ENCODE measurements at places on chromosomes 7 and 10.

GRCh38 chr7:150931199-150931869, 46.8 kb downstream of the KCNH2 start:
- no peak for DNase-seq

- DNase-seq: no peak
Measured at GRCh38 chr10:103874730-103875129, 19.4 kb upstream of the SH3PXD2A start.

DNA sequence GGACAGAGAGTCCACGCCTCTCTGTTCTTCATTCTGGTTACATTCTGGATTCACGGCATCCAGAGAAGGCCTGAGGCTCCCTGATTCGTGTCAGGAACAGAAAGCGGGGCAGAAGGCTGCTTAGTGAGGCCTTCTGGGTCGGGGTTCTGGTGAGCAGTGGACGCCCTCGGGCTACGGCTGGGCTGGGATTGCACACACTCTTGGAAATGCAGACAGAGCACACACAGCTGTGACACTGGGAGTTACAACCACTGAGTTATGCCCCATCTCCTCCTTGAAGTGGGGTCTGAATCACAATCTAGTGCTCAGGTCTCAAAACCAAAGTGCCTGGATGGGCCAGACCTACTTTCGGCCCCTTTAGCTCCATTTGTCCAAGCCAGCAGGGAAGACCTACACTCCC, 156.9 kb upstream of the GDF10 start:
- no peak for DNase-seq

GRCh38 chr7:45087301-45088145, 1.2 kb downstream of the NACAD start:
- no peak for DNase-seq

DNA sequence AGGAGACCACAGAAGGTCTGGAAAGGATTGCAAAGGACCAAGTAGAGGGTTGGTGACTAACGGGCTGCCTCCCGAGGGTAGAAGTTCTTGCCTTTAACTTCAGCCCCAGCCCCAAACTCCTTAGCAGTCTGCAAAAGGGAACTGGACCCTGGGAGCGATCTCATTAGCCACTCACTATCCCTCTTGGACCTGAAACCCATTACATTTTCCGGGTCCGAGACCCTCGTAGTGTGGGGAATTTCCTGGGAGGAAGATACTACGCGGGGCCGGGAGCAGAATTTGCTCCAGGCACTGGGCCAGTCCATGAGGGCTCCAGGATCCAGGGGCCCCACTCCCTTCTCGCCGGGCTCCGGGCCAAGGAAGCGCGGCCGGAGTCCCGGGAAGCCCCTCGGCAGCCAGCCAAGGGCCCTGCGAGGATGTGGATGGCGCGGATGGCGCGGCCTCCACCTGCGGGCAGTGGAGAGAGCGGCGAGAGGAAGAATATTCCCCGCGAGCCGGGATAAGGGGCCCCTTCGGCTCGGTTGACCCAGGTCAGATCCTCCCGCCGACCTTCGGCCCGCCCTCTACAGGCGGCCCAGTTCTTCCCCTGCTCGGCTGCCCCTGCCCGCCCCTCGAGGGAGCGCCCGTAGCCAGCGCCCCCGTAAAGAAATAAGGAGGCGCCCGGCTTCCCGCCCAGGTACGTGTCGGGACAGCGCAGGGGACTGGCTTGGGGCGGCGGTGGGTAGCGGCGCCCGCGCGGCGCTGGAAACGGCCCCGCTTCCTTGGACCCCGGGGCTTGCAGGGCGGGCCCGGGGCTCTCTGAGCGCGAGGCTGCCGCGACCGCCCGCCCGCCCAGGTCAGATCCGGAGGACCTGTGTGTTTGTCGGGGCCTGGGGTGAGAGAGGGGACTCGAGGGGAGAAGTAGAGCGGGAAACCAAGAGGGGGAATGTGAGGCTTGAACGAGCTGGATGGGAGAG, at the start of gene MYO3A:
MYO3A (plus strand) TSS at position 577 of the 956 bp plus-strand sequence. CDS start 17,882 bp downstream, outside the sequence.
- DNase-seq: no peak

- no peak for DNase-seq
Measured at GRCh38 chr10:69668721-69669120, 38.7 kb downstream of the FAM241B start.

GRCh38 chr7:84049071-84049836, 145.3 kb downstream of the SEMA3A start:
- no peak for DNase-seq

DNA sequence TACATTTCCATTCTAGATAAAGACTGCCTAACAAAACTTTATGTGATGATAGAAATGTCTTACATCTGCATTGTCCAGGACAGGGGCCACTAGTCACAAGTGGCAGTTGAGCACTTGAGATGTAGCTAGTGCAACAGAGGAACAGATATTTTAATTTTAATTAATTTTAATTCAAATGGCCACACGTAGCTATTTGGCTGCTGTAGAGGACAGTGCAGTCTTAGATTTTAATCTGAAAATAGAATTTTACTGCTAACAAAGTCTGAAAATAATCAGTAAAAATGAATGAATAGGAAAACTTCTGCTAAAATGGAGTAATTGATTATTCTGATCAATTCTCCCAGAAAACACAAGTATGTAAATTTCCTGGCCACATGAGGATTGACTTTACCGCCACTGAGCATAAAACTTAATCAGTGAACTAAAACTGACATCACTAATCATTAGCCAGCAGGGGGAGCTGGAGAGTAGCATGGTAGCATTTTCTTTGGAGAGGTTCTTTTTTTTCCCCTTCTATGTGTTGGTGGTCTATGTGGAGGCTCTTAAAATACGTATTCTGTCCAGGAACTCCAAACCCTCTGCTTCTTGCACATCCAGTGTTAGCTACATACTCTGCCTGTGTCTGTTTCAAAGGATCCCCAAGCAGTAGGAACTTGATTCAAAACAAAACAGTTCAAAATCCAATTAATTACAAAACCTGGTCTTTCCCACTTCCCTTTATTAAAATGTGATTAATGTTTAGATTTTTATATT, 52.1 kb downstream of the TSPAN12 start:
- peak; percentile 9 for DNase-seq

GRCh38 chr7:46450886-46451285, 529.8 kb upstream of the IGFBP3 start:
- no peak for DNase-seq

- no peak for DNase-seq
Measured at GRCh38 chr10:129058664-129059155, 408.3 kb upstream of the MGMT start.

DNA sequence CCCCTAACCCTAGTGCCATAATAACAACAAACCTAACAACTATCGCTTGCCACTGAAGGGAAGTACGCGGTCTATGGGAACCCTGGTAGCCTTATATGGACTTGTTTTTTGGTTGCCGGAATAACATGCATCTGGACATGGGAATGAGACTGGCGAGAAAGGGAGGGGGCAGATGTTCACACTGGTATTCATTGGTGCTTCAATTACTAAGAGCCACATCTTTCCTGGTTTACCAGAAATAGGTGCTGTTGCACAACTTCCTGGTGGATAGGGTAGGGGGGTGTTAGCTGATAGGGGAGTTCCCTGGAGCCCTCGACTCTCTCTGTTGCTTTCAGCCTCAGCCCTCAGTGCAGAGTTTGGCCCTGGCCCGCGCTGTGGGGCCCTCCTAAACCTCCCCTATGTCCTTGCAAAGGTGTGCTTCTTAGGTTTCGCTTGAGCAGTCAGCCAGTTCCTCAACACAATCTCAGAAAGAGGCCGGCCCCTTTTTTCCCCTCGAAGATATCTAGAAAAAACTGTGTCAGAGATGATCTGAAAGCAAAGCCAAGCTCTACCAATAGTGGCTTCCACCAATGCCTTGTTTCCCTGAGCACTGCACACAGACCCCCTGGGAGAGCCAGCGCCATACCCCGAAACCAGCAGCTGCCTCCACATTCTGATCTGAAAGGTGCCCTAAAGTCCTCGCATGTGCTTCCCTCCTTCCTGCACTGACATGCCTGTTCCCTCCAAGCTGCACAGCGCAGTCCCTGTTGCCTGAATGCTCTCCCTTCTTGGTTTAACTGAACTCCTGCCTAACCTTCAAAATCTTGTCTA, 13.5 kb downstream of the TBXAS1 start:
- no peak for DNase-seq
